Stimulated activated CD4-positive, alpha-beta T cell treated with anti-CD3 and anti-CD28 coated beads, Interleukin-1b, Interleukin-23, amount 100 ng/mL, for 1 hour (primary cell): ENCODE measurements at places on chromosomes 2 and 18.

GRCh38 chr18:36264283-36264682, 33.2 kb upstream of the FHOD3 start:
- no peak for DNase-seq

DNA sequence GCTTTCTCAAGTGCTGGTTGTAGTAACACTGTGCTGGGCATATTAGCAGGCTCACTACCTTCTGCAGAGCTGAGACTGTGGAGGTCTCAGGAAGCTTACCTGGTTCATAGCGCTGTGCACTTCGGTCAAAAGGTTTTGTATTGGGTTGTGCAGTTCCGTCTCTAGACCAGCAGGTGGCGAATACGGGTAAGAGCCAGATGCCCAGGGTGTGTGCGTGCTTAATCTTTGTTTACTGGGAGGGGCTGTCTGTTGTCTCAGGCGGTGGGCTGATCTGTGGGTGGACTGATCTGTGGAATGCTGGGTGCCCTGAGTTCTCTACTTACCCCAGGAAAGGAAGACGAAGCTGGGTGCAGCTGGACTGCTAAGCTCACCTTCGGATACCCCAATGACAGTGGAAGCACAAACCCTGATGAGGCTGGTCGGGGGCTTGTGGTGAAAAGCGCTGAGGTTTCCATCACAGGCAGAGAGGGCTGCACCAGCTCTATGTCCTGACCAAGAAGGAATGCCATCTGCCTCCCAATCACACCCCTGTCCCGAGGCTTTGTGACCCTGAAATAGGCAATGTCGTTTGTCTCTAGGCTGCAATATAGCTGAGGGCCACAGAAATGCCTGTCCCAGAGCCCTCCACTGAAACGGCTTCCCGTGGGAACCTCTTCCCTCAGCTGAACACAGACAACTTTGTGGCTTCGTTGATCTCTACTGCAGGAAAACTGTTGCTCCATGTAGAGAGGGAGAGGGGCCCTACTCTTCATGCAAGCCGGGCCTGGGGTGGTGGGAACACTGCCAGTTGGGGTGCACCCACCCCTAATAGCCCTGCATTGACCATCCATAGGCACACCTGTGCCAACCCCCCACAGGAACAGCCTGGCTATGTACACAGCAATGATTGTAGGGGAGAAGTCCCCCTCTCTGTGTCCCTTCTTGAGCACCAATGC, 45.9 kb upstream of the FAM117B start:
- DNase-seq = peak; percentile 19

DNA sequence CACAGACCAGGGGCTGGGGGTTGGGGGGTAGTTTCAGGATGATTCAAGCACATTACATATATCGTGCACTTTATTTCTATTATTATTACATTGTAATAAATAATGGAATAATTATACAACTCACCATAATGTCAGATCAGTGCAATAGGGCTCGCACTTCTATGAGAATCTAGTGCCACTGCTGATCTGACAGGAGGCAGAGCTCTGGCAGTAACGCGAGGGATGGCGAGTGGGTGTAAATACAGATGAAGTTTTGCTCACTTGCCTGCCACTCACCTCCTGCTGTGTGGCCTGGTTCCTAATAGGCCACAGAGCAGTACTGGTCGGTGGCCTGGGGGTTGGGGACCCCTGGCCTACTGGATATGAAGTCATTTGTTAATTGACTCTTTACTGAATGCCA, 190.5 kb downstream of the CLIP4 start:
- DNase-seq = no peak

GRCh38 chr2:199196686-199197085, 261.1 kb downstream of the SATB2 start:
- DNase-seq = no peak

- no peak for DNase-seq
Measured at GRCh38 chr18:55153346-55153745, 194.1 kb upstream of the CCDC68 start.

- no peak for DNase-seq
Measured at GRCh38 chr2:21052044-21052443, 8.2 kb upstream of the APOB start.

DNA sequence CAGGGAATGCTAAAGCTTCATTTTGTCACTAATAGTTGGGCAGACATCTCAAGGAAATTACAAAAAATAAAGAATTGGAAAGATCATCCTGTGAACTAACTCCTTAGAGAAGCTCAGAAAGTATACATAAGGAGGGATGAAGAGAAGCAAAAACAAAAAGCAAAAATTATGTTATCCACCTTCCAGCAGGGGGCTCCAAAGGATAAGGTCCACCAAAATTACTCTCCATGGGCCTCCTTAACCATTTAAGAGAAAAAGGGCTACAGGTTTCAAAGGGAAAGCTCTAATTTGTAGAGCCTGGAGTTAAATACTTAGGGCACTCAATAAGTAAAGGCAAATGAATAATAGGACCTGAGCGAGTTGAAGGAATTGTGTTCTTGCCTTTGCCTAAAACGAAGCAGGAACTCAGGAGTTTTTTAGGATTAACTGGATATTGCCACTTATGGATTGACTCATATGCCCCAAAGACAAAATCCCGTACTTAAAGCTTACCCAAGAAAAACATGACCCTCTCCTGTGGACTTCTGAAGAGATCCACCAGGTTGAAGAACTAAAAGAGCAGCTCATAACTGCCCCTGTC, 1167.9 kb downstream of the DSC3 start:
- DNase-seq = no peak

DNA sequence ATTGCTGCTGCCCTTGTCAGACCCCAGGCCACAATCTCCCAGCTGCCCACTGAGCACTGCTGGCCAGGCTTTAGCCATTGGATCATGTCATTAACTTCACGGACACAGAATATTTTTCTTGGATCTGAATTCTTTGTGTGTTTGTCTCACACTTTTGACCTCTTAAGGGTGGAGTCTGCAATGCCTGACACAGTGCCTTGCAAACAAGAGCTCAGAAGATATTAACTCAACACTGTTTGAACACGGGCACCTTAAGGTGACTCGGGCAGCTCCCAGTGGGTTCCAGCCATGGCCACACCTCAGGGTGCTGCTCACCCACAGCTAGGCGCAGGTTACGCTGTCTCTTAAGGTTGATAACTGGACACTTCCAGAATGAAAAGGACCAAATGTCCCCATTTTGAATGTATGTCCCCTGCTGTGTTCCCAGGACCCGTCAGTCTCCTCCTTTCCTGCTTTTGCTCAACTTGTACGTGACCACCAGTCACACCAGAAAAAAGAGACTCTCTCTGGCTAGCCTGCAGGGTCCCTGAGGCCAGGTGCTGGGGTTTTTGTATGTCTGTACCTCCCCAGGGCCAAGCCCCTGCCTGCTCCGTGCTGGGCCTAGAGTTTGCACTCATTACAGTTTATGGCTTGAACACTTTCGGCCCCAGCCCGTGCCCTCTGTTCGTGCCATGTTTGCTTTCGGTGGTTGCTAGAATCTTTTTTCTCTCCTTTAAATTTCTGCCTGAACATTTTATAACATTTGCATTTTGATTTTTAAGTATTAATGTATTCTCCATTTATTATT, 33.4 kb upstream of the TMEM131 start:
- DNase-seq = no peak

GRCh38 chr18:68769461-68769860, 28.4 kb upstream of the CCDC102B start:
- no peak for DNase-seq

DNA sequence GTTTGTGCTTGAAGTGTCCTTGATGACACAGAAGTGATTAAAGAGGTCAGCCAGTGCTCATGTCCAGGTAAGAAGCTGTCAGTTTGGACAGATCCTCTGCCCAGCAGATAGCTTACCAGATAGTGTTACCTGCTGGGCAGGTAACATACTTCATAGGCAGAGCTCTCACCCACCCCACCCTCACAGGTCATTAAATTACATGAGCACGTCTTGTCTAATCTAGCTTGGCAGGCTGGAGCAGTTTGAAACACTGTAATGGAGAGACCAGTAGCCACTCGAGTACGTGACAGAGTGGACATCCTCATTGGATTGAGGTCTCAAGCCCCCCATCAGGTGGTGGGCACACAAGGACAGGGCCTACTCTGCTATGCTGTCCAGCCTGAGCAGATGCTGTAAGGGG, 27.1 kb downstream of the TTC32 start:
- no peak for DNase-seq

GRCh38 chr2:230805353-230806017, 59.3 kb upstream of the ITM2C start:
- no peak for DNase-seq

DNA sequence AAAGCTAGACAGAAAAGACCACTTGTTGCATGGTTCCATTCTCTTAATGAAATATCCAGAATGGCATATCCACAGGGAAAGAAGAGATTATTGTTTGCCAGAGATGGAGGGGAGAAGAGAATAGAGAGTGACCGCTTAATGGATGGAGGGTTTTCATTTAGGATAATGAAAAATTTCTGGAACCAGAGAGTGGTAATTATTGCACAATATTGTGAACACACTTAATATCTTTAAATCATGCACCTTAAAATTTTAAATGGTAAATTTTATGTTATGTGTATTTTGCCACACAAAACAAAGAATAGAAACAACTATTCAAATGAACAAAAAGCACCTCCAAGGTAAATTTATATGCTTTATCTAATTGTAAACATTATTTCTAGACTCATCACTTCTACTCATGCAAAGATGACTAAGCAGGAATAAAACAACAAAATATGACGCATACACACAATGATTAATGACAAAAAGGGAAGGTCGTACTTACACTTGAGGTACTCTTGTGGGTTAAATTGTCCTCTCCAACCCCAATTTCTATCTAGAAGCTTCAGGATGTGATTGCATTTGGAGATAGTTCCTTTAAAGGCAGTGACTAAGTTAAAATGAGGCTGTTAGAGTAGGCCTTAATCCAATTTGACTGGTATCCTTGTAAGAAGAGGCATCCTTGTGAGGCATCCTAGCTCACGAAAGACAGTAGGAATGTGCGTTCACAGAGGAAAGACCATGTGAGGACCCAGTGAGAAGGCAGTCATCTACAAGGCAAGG, 18.7 kb upstream of the DHRS9 start:
- no peak for DNase-seq

DNA sequence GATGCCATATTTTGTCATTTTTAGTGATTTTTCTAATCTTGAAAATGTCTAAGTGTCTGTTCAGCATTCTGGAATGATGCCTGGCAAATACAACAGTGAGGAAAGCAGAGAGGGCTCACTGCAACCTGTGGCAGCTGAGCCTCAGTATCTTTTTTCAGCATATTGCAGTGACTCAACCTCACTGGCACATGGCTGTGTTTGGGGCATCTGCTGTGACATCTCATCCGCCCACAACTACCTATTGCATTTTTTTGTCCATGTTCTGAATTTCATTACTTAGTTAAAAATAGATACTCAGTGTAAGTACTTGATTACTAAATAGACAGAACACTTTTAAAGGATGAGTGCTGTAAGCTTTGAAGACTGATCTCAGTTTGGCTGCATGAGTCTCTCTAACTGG, 10.7 kb downstream of the BABAM2 start:
- DNase-seq = no peak

DNA sequence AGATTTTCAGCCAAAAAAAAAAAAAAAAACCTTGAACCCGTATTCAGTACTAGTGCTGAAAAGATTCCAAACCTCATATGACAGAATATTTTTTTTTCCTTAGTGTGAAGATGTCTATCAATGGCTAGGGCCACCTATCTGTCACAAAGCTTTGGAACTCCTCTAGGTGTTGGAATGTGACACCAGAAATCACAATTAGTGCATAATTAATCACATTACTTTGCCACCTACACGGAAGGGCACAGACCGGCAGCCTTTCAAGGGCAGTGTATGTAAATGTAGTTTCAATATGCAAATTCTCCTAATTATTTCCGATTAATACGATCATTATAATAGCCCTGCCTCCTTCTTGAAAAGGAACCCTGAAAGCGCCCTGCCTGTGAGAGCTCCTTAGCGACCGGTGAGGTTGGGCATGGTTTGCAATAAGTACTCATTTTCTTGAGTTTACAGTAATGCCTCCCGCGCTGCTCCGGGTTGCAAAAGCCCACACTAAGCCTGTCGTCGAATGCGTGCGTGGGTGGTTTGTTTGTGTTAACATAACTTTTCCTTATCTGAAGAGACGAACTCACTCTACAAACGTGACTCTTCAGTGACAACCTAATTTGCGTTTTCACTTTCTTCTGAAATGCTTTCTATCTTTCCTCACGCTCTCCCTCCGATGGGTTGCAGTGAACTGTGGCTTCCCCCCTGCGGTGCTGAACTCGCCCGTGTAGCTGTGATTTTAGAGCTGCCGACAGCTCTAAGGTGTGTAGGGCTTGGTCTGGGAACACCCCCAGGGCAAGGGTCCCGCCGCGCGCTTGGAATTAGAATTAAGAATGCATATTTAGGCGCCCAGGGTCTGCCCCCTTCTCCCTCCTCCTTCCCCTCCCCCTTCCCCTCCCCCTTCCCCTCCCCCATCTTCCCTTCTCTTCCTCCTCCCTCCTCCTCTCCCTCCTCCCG, 765 bp upstream of the ID2 start:
- peak; percentile 77 for DNase-seq

DNA sequence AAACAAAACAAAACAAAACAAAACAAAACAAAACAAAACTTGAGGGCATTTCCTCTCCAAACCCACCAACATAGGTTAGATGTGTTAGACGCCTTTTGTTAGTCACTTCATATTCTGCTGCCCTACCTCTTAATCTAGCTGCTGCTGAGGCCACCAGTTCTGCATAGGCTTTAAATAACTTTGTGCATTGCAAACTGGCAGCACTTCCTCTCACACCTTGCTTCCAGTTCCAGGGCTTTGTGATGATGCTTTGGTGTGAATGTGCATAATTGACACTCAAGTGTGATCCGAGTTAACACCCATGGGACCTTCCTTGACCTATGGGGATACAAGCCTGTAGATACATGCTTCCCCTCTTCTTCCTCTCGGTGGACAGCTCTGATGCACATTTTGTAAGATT, 2.3 kb upstream of the SERPINB11 start:
- DNase-seq = no peak

- no peak for DNase-seq
Measured at GRCh38 chr2:64779117-64779690, 125.5 kb upstream of the SERTAD2 start.

GRCh38 chr2:64325477-64325851, 128.5 kb upstream of the LGALSL start:
- no peak for DNase-seq

DNA sequence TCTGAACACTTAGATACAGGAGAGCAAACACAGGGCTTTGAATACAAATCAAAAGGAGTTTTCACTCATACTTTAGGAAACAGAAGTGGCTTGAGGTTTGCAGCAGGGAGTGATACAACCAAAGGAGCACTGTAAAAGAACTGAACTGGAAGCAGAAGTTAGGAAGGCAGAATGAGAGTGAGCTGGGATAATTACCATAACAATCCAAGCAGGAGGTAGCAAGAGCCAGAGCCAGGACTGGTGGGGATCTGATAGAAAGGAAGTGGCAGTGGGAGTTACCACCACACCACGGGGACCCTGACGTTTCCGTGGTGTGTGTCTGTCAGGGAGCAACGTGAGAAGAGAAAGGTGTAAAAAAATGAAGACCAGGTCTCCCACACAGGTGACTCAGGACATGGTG, 81.3 kb upstream of the EPB41L3 start:
- DNase-seq = no peak
